ENCODE measurements at places on chromosomes 2 and 18.

DNA sequence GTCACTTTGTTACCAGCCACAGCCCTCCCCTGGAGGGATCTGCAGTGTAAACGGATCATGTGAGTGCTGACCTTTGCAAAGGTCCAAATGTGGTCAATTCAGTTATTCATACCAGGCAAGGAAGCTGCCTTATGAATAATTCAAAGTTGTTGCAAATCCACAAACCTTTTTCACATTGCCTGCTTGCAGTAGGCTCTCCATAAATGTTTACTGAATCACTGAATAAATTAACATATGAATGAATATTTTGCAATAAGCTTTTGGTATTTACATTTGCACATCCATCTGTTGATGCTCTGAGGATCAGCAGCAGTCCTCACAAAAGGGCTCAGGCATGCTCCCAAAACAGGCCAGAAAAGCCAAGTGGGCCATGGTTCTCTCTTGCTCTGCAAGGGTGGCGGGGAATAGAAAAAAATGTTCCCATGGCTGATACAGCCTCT, 156.8 kb downstream of the VAPA start:
- DNase-seq, result no peak

DNA sequence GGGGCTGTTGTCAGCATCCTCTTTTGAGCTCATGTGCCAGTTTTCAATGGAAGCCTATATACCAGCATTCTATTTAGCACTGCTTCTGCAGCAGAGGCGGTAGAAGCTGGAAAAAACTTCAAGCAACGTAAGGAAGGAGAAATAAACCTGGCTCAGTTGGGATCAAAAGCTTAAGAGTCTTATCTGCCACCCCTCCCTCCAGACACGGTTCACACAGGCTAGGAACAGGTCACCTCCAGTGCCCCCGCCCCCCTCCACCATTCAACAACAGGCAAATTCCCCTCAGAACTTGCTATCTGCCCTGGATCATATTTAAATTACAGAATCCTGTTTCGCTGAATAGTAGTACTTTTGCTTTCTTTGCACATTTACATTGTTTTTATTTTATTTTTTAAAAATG, 384.8 kb upstream of the PKDCC start:
- DNase-seq, result no peak

DNA sequence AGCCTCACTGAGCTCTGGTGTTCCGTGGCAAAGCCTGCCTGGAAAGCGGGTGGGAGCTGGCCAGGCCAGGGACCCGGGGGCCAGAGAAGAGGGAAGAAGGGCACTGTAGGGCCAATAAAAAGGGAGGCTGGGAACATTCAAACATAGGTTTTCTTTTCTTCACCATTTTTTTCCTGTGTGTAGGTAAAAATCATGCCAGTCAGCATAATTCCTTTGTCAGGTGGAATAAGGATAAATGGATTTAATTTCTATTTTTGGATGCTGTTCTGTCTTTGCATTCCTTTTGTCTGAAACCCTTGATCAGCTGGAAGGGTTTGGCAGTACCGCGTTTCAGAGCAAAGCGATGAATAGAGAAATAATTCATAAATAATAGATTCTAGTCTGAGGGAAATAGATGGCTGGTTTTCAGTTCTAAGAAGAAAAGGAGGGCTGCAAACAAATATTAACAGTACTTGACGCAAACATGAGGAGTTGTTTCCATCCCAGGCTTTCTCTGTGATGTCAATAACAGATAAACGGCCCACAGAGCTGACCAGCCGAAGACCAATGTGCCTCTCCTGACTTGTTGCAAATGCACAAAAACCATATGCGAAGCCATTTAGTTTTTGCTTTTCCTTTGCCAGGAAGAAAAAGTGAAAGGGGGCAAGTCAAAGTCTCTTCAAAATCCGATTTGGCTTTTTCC, 384.4 kb downstream of the TSN start:
- DNase-seq, result no peak

DNA sequence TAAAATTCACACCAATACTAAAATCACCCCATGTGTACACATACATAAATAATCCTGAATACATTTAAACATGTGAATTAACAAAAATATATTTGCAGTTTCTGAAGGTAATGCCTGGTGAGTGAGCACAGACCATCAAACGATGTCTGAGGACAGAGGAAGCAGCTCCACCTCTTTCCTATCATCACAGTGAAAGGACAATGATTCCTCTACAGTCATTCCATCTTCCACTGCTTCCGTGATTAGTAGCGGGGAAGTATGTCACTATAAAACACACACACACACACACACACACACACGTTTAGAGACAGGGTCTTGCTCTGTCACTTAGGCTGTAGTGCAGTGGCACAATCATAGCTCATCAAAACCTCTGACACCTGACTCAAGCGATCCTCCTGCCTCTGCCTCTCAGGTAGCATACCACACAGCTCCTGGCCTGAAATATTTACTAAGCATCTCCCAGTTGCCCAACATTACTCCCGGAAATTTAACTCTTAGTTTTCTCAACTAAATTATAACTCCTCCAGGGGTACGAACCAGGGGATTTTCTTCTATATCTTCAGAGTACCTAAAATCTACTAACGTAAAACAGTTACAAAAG, 12.8 kb downstream of the FAM210A start:
- DNase-seq, result no peak

GRCh38 chr2:172282944-172283343, 144.4 kb upstream of the ITGA6 start:
- no peak for DNase-seq

GRCh38 chr18:9172506-9173127, 36.0 kb downstream of the ANKRD12 start:
- no peak for DNase-seq

DNA sequence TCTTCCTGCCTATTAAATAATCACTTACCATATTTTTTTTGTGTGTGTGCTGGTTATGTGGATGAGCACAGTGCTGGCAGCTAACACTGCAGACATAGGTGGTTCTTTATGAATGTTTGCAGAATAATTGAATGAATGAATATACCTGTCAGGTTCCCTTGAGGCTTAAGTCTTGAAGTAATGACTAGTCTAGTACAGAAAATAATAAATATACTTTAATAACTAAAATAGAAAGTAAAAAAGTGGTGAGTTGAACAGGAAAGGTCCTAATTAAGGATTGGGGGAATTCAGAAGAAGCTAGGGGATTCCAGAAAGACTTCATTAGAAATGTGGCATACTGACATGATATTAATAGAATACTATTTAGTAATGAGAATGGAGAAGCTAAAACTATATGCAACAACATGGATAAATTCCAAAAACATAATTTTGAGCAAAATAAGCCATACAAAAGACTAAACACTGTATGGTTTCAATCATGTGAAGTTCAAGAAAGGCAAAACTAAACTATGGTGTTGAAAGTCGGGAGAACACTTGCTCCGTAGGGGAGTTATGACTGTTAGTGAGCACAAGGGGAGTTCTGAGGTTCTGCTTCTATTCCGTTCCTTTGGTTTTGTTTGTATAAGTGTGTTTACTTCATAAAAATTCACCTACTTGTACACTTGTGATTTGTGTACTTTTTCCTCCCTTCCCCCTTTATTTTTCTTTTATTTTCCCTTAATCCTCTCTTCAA, 464.6 kb downstream of the MTX2 start:
- DNase-seq, result no peak

DNA sequence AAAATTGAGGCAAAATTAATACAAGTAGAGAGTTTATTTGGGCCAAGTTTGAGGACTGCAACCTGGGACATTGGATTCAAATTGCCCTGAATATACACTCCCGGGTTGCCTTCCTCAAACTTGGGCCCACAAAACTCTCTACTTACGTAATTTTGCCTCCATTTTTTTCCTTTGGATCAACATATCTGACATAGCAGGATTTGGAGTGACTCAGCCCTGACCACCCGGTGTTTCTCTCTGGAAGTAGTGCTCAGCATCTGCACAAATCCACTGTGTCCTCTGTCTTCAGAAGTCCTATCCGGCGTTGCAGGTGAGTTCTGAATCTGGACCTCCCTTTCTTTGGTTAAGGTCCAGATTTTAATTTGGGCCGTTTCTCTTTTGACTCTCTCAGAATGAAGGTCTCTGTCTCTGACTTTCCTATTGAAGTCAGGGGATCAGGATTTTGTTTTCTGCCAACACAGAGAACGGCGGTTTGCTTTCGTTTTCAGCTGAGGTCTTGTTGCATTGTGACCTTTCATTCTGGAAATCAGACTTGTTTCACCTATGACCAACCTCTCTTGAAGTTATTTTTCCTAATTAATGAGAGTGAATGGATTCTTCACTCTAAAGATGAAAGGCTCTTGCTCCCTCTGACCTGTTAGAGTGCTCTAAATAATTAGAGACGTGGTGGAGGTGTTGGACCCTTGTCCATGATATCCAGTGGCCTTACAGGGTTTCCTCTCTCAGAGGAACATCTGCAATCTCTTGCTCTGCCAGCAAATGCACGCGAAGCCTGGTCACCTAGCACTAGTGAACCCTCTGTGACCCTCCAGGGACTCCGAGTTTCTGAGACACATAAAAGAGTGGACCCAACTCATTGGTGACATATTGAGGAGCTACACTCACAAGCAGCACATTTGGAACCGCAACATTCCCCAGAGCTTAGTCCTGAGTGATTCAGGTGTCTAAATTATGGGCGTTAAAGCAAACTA, 13.6 kb downstream of the TCF23 start:
- no peak for DNase-seq

GRCh38 chr2:31267437-31268120, 33.6 kb downstream of the EHD3 start:
- DNase-seq, result no peak

DNA sequence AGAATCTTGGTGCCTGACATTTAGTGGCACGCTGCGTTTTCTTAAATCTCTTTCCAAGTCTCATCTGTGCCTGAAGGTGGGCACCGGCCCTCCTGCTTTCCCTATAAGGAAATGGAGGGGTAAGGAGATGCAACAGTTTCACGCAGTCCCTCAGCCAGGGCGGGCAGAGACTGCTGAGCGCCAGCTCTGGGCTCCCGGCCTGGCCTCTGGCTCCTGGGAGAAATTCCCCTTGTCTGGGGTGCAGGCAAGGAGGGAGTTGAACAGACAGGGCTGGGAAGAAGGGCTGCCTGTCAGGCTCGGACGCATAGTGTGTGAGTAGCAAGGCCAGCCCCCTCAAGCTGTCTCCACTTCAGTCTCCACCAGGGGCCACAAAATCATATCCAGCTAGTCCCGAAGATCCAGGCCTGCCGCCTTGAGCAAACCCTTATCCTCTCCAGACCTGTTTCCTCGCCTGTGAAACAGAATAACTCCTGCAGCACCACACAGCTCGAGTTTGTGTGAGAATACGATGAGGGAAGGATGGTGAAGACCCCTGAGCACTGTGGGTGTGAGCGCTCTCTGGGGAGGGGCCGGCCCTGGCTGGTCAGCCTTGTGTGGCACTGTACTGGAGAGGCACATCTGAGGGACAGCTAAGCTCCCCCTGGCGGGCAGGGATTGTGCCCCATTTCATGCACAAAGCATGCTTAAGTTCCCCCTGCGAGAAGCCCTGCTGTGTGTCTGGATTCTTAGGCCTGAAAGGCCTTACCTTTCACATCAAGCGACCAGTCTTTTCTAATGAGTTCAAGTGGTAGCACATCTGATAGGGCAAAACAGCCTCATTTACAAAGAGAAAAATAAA, 33.8 kb downstream of the SDC1 start:
- DNase-seq, result no peak

DNA sequence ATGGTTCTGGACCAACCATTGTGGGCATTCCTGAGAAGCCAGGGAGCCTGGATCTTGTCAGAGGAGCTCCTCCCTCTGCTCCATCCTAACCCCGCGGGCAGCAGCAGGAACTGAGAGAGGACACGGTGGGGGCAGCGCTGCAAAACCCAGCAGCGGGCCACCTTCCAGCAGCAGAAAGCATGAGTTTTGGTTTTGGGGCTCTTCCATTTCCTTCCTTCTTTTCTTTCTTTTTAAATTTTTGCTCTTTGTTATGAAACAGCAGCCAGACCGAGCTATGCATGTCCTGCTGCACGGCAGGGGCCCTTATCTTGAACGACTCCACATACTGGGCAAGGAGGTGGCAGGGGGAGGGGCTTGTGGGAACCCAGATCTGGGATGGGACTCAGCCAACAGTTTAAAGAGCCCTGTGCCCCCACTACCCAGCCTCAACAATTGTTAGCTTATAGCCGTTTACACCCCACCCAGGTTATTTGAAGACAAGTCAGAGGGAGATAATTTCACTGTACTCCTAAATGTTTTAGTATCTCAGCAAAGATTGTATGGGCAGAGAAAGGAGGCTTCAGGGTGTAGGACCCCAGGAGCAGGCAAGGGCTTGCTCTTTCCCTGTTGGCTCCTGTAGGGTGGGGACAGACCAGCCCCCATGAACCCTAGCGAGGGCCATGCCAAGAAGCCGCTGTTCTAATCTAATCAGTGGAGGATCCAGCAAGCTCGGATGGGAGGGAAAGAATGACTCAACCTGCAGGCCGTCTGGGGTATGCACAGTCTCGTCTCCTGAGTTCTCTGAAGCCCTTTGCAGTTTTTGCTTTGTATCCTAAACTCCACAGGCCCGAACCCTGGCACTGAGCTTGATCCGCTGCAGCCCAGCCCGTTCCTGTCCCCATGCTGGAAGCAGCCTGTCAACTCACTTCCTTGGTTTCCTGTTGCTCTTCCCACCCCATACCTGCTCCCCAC, 75.3 kb downstream of the LRRFIP1 start:
- DNase-seq, result no peak

DNA sequence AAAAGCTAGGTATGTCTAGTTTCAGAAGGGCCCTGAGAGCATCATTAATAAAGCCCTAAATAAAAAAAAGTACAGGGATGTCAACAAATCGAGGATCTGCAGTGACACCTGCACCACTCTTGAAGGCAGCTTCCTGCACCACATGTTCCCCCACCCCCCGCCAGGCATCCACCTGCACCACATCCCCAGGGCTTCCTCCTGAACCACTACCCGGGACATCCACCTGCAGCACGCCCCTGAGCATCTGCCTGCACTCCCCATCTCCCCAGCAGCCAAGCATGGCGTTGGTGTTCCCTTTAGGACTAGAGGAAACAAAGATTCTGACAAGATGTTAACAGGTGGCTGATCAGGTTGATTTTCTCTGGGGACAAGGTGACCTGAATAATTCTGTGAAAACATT, 55.2 kb downstream of the DLGAP1 start:
- DNase-seq, result no peak

DNA sequence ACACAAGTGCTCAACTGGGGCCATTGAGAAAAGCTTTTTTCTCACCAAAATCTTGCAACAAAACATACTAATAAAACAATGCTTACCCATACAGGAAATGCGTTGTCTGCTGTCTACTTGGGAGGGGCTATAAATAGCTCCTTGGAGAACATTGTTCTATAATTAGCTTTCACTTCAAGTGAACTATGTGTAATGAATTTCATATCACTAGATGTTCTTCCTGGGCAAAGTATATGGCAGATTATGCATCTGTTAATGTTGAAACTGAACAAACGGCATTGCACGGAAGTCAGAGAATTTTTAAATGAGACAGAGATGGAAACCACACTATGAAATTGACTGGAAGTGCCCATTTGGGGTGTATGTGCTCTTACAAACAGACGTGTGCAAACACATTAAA, 6.4 kb upstream of the NPAS2 start:
- no peak for DNase-seq

GRCh38 chr2:127740665-127741288, 39.5 kb downstream of the SFT2D3 start:
- no peak for DNase-seq

- DNase-seq, result no peak
Observed at GRCh38 chr2:5980450-5981190, 288.4 kb downstream of the SOX11 start.
